ENCODE measurements at places on chromosomes 3 and 15. TPM values are rescaled to one million over a fixed set of nuclear protein-coding genes. Genes with fewer than 3 reads are reported as not detected.

ALPK3 gene
- total RNA-seq: 0.43 TPM

GRCh38 chr3:98956008-98956407, 54.5 kb upstream of the DCBLD2 start:
- H3K36me3 ChIP-seq: no peaks in the 10 kb centered on the region
- no peaks in the 10 kb centered on the region for H3K4me1 ChIP-seq
- DNase-seq: no peak
- H3K27ac ChIP-seq: no peak overlapping the region
- no peaks in the 10 kb centered on the region for H3K27me3 ChIP-seq

DNA sequence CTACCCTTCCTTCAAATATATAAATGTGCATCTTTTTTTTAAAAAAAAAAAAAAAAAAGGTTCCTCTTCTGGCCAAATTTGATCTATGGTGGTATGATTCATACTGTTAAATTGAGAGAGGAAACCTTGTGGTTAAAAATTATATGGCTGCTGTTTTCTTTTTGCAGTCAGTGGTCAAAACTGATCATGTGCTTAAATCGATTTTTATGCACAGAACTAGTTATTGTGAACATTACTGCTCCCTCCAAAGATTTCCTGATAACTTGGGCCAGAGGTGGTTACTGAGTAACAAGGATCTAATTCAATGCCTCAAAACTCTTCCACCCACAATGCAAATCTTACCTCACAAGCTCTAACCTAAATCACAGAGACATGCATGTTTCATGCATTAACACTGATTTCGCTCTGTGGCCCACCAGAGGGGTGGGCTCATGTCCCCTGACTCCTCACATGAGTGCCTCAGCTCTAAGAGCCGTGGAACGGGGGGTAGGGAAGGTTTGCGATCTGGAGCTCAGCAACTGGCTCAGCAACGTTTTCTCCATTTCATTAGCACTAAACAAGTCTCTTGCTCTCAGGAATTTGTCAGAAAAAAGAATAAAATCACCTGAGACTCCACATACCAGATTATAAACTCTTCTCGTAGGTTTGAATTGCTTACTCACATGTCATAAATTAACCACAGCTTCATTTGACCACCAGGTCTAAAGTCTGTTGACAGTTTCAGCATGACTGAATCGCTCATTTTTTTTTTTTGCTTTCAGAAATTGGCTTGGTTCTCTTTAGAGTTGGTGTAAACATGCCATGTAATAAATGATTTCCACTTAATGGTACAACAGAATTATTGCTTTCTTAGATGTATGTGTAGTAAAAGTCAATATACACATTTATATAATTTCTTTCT, 280.4 kb downstream of the CD47 start:
- H3K27me3 ChIP-seq: no peaks in the 10 kb centered on the region
- H3K27ac ChIP-seq: no peak overlapping the region
- no peak overlapping the region for H3K4me3 ChIP-seq

GABRG3 gene
- not detected for total RNA-seq

RARB gene
- total RNA-seq: 3.8 TPM

DNA sequence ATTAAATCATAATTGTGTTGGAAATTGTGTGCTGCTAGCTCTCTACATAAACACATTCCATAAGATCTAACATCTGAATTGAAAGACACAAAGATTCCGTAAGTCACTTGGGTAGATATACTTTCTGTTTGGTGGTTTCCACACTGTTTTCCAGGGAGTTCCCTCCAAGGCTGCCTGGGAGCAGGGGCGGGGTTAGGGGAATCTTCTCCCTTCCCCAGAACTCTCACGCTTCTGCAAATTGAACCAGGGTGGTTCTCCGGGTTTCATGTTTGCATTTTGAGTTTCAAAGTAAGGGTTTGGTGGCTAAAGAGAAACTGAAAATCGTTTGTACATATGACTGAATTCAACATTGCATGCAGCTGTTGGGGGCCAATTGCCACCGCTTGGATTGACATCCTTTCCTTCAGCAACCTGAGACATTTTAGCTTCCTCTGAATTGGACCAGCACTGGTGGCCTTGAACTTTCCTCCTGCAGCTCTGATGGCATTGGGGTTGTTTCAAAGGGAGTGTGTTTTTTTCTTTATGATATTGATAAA, 192.7 kb upstream of the FEZF2 start:
- DNase-seq: no peak
- no peaks in the 10 kb centered on the region for H3K27me3 ChIP-seq
- H3K4me1 ChIP-seq: no peaks in the 10 kb centered on the region
- H3K27ac ChIP-seq: no peak overlapping the region
- H3K36me3 ChIP-seq: no peaks in the 10 kb centered on the region

- no peaks in the 10 kb centered on the region for H3K27me3 ChIP-seq
- H3K27ac ChIP-seq: no peak overlapping the region
- no peaks in the 10 kb centered on the region for H3K36me3 ChIP-seq
- no peak for DNase-seq
- peaks cover 3% of the 10 kb centered on the region for H3K4me1 ChIP-seq
- H3K4me3 ChIP-seq: no peak overlapping the region
Observed at GRCh38 chr3:172543884-172544283, 20.7 kb upstream of the TNFSF10 start.

Data from Caco-2 (cell line).